ENCODE measurements at places on chromosomes 13 and 19.

GRCh38 chr19:55358943-55359908 lies 3.8 kb downstream of the GARIN5B start:
- DNase-seq = no peak

DNA sequence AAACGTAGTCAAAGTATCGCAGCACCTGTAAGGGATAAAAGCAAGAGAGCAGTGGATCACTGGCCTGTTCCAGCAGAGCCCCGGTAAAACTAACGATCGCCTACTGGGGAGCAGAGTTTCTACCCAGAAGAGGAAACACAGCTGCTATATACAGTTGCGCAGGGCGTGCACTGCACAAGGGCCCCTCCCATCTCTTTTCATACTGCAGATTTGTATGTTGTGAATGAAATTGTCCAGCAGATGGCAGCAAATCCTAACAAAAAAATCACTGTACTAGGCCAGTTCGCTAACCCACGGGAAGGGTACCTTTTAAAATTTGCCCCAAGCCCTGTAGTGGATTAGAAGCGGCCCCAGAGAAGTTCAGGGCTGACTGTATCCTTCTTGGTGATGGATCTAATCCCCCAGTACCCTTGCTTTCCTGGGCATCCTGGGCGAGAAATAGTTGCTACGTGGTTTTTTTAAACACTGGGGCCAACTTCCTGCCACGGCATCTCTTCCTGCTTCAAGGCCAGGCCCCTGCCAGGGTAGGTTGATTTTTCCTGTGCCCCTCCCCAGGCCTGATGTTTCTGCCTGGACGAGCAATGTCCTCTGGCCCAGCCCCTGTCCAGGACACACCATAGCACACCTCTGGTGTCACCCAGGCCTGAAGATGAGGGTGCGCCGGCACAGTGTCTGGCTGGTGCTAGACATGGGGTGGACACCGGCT lies 127.0 kb downstream of the IER2 start:
- DNase-seq = peak; percentile 43

- no peak for DNase-seq
These were observed 38.7 kb downstream of the KCTD4 start for GRCh38 chr13:45162194-45162593.

DNA sequence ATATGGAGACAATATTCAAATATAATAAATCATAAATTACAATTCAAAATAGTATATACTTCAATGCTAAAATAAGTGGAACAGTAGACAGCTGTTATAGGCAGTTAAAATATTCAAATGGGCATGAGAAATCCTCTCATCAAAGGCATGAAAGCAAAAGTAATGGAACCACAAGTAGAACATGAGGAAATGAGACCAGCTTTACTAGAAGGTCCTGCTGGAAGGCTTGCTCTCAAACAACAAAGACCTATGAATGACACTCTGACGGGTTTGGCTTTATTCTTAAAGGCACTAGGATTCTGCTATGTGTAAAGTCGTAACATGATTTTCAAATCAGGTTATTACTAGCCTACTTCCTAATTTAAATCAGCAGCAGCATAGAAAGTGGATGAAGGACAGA lies 148.1 kb downstream of the VWA8 start:
- no peak for DNase-seq
